MCF 10A (cell line): ENCODE measurements at places on chromosomes 7 and 10. TPM values are rescaled to one million over a fixed set of nuclear protein-coding genes. Genes with fewer than 3 reads are reported as not detected.

The RSPH10B gene
- 0.10 and 0.84 TPM in 2 replicates for total RNA-seq

The CAV2 gene
- total RNA-seq, result 155 and 171 TPM in 2 replicates

- H3K4me3 ChIP-seq, result no peak overlapping the region
- H3K27ac ChIP-seq, result no peak overlapping the region
- no peaks in the 10 kb centered on the region for H3K27me3 ChIP-seq
- no peaks in the 10 kb centered on the region for H3K4me1 ChIP-seq
- no peak for DNase-seq
Observed at GRCh38 chr7:10706875-10707493, 266.7 kb upstream of the PHF14 start.

GRCh38 chr10:71382757-71383156, 14.0 kb upstream of the CDH23 start:
- peaks cover under 1% of the 10 kb centered on the region for H3K27me3 ChIP-seq
- H3K4me1 ChIP-seq, result peaks cover 2% of the 10 kb centered on the region
- H3K27ac ChIP-seq, result no peak overlapping the region
- DNase-seq, result no peak
- H3K4me3 ChIP-seq, result no peak overlapping the region
- no peaks in the 10 kb centered on the region for H3K36me3 ChIP-seq

DNA sequence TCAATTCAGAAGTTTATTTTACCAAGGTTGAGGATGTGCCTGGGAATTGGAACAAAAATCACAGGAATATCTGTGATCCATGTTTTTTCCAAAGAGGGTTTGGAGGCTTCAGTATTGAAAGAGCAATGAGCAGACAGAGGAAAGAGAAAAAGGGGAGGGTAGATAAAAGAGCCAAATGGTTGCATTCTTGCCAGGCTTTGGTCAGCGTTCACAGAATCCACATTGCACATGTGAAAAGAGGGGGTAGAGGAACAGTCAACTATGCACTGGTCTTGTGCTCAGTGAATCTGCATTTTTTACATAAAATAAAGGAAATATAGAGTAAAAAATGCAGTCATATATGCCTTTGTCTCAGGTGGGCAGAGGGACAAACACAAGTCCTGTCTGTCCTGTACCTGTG, 20.6 kb upstream of the ERCC6 start:
- no peak for DNase-seq
- no peak overlapping the region for H3K27ac ChIP-seq
- H3K27me3 ChIP-seq, result no peaks in the 10 kb centered on the region
- no peaks in the 10 kb centered on the region for H3K36me3 ChIP-seq
- H3K4me1 ChIP-seq, result peaks cover 35% of the 10 kb centered on the region

The MXI1 gene
- 16.9 and 19.5 TPM in 2 replicates for total RNA-seq

- DNase-seq, result peak; percentile 49
- no peak overlapping the region for H3K4me3 ChIP-seq
- peak overlapping the region; percentile 75 for H3K27ac ChIP-seq
- H3K36me3 ChIP-seq, result peaks cover 29% of the 10 kb centered on the region
Observed at GRCh38 chr10:124745673-124746072, 1.5 kb upstream of the FAM53B start.
